Activated T-helper 9 cell treated with anti-CD3 and anti-CD28 coated beads, Interleukin-2, amount 50 U/mL, for 16 hours (primary cell): ENCODE measurements at places on chromosomes 7 and 10.

- no peak for DNase-seq
Observed at GRCh38 chr7:29327455-29327854, 132.9 kb downstream of the CHN2 start.

GRCh38 chr10:124279882-124280281 lies 138.8 kb downstream of the OAT start:
- no peak for DNase-seq

- DNase-seq: no peak
Observed at GRCh38 chr10:63919575-63920279, 398.5 kb downstream of the REEP3 start.

DNA sequence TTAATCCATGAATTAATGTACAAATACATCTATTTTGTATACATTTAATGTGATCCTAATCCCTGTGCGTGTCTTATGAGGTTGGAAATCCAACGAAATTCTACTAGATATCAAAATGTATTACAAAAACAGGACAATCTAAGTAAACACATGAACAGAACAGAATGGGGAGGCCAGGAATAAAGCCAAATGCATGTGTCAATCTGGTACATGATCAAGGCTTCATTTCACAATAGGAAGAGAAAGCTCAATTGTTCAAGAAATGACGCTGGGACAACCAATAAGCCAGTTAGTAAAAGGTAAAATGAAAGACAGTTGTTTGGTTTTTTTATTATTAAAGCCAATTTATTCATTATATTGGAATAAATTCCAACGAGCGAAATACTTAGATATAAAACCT lies 83.0 kb downstream of the COL13A1 start:
- no peak for DNase-seq

DNA sequence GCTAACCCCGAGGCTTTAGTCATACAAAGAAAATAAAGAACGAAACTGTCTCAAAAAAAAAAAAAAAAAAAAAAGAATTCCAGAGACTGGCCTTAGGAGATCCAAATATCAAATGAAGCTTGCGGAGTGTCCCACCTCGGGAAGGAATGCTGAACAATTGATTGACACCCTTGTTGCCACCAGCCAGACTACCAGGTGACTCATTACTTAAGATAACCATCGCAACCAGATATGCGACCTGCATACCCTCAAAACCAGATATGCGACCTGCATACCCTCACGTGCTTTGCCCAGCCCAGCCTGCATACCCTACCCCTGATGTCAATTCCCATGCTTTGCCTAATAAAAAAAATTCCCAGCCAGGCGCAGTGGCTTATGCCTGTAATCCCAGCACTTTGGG lies 2.7 kb upstream of the PRKRIP1 start:
- no peak for DNase-seq

DNA sequence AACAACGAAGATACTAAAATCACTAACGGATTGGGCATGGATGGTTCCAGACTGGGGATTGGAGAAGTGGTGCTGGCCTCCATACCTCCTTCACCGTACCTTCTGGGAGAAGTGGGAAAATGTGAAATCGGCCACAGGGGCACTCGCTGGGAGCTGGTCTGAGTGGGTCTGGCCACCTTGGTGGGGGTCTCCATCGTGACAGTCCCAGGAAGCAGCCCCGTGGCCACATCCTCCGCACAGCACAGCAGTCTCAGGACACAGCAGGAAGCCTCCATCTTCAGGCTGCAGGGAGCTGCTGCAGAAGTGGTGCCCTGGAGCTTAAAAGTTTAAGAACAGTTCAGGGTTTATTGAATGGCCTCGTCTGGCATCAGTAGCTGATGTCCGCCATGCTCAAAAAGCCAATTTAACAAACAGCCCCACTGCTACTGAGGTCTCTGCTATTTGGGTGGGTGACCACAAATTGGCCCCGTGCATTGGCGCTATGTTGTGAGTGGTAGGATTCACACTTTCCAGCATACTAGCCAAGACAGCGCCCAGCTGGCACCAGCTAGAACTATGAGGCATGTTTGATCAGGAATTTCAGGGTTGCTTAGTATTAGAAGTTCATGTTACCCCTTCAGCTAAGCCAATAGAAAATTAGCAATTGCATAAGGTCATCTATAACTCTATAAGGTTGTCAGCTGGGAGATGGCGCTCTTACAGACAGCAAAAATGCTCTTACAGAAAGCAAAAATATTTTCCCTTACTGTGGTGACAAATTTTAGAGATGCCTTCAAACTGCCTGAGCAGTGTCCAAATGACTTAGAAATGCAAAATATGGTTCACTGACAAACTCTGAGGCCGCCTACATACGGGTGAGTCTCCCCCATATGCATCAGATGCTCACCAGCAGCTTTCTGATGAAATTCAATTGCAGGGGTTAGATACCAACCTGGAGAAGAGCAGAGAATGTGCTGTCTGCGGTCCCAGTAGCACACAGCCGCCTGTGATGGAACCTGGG lies 17.0 kb downstream of the PKD1L1 start:
- DNase-seq: no peak

DNA sequence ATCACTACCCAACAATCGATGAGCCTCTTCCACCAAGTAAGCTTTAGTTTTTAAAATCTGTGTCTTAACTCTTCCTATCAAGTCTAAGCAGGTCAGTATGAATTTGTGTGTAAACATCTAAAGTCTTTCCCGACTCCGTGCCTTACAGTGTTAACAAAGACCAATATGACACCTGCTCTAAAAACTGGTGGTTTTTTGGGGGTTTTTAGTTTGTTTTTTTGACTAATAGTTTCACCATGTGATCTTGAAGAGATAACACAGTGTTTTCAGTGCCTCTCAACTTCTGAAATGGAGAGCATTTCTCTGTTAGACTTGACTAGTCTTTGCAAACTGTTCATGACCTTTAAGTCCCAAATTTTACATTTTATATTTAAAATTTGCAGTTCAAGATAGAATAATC lies 132.0 kb upstream of the STK17A start:
- DNase-seq: no peak

GRCh38 chr10:124942317-124943169 lies 620 bp downstream of the ZRANB1 start:
- no peak for DNase-seq
